Heart right ventricle (tissue), 16 donors: ENCODE measurements at places on chromosomes 3 and 15.
A peak's percentile ranks its signal among the peaks of the same experiment; 100 is the strongest.

DNA sequence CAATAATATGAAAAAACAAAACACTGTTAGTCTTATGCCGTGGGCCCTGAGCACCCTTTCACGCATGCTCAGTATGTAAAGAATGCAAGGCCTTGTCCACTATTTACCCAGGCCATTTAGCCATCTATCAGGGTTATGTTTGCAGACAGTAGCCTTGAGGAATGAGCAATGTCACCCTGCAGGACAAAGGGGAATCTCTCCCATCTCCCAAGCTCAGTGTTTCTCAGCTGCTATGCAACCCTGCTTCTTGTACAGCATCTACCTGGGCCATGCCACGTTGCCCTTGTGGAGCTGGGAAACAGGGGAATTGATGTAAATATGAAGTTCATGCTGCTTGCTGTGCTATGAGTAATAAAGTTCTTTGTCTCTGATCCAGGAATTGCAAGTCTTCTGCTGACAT, 51.5 kb upstream of the SLCO2A1 start:
- no peak for DNase-seq

GRCh38 chr3:44235604-44236484, 5.8 kb upstream of the TOPAZ1 start:
- peak; percentile 54 for DNase-seq

DNA sequence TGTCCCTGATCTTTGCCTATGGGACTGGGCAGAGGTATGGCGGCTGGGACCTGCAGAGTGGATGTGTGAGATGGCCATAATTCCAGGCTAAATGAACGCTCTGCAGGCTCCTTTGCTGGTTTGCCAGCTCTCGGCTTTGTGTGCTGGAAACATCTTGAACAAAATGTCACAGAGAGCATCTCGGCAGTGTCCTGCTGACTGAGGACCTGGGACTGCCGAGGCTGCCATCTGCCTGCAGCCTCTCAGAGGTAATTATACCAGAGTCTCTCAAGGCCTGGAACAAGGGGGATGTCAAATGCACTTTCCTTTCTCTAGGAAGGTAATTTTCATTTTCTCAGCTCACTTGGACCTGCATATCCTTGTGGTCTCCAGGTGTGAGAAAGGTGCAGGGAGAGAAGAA, 354.2 kb downstream of the PDCD6IP start:
- no peak for DNase-seq

DNA sequence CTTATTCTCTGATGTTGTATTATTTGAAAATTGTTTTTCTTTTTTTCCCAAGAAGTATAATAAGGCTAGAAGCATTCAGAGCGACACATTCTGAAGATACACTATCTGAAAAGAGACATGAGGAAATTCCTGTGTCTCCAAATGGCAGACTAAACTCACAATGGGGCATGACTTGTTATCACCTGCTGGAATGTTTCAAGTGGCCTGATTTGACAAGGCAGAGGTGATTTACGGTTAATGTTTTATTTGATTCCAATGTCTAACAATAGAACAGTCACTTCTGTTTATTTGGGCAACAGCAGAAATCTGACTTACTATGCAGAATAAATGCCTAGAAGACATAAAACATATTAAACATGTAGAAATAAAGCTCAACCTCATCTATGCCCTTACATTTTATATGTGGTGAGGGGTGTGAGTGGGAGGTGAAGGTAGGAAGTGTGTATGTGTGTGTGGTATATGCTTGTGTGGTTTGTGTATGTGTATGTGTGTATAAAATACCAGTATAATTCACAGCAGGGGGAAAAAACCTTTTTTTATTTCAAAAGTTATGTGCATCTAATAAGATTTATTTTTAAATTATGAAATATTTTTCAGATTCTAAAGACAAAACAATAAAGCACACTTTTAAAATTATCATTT, 1051.7 kb downstream of the ROBO2 start:
- no peak for DNase-seq

DNA sequence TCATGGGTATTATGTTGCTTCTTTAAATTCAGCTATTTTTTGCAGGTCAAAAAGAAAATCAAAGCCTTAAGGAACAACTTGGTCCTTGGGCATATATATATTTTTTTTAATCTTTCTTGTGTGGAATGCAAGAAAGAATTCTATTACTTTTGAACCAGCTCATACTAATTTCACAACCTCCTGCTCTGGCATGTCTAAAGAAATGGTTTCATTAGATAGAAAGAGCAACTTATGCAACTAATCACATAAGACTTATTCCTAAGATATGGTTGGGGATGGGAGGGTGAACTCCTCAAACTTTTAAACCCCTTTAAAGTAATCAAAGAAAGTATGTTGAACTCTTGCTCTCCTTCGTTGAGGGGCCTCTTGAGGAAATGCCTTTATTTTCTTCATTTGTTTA, 114.9 kb downstream of the GMNC start:
- DNase-seq, result no peak

- no peak for DNase-seq
These were observed 5.9 kb downstream of the ZSCAN2 start for GRCh38 chr15:84606653-84607120.

- no peak for DNase-seq
These were observed 13.1 kb downstream of the MYH15 start for GRCh38 chr3:108497271-108497670.

- peak; percentile 24 for DNase-seq
These were observed 186.9 kb upstream of the CRBN start for GRCh38 chr3:3366386-3366785.

DNA sequence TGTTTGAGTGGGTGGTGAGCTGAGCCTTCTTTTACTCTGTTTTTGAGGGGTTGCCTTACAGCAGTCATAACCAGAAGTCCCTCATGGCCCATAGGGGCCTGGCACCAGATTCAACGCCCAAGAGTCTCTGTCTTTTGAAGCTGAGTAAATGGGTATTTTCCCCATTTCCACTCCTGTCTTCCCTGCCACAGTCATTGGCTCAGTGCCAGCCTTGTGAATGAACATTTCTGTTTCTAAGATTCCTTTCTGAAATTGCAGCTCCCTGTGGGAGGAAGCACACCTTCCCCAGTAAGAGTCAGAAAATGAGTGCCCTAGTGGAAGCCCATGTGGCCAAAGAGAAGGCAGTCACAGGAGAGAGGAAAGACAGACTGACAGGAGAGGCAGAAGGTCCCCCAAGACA, 43.7 kb upstream of the POLR2M start:
- DNase-seq, result no peak

- no peak for DNase-seq
These were observed 66.4 kb downstream of the EXOG start for GRCh38 chr3:38562467-38562925.

- DNase-seq, result no peak
These were observed 102.3 kb downstream of the FAM174B start for GRCh38 chr15:92553317-92553716.

DNA sequence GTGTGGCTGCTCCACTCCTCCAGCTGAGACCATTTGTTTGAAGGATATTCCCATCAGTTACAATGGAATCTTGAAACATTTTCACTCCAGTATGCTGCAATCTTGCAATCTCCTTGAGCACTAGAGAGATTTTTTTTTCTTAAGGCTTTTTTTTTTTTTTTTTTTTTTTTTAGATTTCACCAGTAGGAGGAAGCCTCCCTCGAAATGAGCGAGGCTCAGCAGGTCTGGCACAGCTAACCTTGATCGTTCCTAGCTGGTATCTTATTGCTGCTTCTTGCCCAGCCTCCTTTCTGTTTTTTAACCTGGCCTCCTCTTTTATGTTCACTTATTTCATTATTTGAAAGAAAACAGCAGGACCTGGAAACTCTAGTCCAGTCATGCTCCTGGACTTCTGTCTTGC, 48.1 kb downstream of the RAP2B start:
- DNase-seq, result no peak

DNA sequence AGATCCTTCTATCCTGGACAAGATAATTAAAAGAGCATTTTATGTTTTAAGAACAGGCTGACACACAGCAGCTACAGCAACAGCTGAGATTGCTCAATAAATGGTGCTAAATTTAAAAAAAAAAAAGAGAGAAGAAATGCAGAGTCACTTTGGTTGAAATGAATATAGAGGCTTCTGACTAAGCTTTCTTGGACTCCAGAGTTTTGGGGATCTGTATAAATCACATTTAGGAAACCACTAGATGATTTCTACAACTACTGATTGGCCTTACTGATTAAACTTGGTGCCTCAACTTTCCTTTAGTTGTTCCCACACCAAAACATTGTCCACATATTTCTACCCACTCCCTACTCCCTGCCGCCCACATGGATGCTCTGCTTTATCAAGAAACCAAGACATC, 132.9 kb upstream of the ZBTB20 start:
- no peak for DNase-seq

- no peak for DNase-seq
These were observed 235.5 kb downstream of the PTPRG start for GRCh38 chr3:61796911-61797310.

DNA sequence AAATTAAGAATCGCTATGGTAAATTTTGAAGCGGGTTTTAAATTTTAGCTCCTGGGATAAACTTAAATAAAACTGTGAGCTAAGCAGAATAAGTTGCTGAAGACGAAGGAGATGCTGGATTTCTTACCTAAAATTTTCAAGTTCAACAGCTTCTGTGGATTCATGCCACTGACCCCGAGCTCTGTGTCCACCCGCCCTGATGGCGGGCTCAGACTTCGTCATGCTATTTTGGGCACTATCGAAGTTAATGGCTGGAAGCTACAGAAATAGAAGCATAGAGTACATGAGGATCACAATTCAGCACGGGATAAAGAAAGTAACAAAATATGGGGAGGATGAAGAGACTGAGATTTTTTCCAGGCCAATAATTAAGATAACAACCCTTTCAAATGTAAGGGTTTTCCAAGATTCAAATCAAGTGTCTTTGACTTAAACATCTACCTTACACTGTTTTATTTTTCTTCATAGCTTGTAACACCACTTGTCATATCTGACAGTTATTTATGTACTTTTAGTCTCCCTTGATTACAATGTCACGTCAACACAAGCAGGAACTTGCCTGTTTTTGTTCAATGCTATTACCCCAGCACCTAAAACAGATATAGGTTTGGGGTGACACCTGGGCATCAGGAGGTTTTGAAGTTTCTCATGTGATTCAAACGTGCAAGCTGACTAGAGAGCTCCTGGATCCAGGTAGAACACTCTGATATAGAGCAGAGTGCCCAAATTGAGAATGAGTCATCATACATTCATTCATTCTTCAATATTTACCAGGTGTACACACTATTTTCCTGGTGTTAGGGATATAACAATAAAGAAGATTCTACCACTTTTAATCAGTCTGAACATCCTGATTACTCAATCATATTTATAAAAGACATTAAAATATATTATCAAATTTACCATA, 23.0 kb downstream of the NEK10 start:
- peak; percentile 28 for DNase-seq

DNA sequence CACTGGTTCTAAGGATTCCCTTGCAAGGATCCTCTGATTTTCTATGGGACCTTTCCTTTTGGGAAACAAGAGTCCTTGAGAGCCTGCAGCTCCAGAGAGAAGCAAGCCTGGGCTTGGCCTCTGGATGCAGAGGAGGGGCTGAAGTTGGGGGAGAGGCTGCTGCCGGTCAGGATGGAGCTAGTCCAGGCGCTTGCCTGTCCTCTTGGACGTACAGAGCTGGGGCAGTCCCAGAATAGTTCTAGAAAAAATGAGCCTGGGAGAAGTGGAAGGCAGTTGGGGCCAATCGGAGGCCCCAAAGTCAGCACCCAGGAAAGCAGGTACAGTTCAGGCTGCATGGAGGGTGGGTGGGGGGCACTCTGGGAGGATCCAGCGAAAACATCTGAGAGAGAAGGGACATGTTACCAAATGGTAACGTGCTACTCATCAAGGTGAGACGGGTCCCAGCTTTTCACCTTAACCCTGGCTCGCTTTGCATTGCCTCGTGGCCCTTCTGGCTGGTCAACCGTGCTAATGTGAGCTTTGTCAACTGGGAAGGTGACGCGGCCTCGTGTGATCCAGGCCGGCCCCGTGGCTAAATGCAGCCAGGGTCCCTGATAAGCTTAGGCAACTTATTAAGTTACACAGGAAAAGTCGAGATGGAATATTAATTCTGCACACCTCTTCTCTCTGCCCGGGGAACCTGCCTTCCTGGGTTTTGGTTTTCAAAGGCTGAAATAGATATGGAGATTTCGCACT, 38.7 kb upstream of the MAGEF1 start:
- no peak for DNase-seq

- DNase-seq, result no peak
These were observed 13.1 kb upstream of the CYP11A1 start for GRCh38 chr15:74380361-74381189.

DNA sequence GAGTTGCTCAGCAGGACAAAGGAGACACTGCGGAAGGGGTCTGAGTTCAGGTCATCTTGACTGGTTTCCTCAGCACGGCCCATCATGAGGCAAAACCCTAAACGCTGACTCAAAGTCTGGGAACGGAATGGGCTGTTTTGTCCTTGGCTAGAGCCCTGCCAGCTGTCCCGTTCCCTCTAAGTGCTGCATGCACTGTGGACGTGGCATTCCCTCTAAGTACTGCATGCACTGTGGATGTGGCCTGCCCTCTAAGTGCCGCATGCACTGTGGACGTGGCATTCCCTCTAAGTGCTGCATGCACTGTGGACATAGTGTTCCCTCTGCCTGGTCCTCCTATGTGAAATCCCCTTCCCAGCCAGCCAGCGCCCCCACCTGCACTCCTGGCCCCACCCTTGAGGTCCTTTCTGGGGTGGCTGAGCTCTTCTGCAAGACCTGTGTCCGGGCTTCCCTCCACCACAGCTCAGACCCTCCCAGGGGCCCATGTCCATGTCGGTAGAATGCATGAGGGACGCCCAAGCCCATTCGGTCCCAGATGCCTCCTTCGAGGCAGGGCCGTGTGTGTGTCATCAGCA, 36.7 kb downstream of the TM2D3 start:
- DNase-seq, result no peak

DNA sequence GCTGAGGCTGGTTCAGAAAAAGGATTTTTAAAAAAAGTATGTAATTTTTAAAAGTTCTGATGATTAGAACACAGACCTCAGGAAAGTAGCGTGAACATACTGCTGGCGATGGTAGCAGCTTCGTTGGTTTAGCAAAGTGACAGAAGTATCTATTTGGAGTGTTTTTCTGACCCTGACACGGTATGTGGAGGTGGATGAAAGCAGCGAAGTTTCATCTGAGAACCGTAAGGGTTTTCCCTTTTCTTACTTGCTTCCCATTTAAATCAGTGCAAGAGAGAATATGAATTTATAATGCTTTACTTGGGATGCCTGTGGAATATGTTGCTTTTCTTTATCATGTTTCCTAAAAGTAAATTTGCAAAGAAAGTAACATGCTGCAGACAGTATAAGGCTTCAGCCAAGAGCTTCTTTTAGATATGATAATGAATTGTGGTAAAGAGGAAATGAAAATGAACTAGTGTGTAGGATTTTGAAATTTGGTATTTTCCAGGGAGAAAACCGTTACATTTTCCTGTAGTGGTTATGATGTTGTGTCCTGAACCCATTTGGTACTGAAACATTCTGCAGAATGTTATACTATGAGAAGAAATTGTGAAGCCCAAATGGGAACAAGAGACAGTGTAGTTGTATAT, 3.9 kb downstream of the CHST2 start:
- DNase-seq, result no peak

GRCh38 chr15:48796930-48797329, 13.9 kb downstream of the CEP152 start:
- DNase-seq, result no peak

- DNase-seq, result no peak
These were observed 63.5 kb downstream of the CHST2 start for GRCh38 chr3:143182866-143183664.

GRCh38 chr3:197028728-197029510, 698 bp downstream of the MELTF start:
- no peak for DNase-seq
